ENCODE measurements at places on chromosomes 12 and 14.

DNA sequence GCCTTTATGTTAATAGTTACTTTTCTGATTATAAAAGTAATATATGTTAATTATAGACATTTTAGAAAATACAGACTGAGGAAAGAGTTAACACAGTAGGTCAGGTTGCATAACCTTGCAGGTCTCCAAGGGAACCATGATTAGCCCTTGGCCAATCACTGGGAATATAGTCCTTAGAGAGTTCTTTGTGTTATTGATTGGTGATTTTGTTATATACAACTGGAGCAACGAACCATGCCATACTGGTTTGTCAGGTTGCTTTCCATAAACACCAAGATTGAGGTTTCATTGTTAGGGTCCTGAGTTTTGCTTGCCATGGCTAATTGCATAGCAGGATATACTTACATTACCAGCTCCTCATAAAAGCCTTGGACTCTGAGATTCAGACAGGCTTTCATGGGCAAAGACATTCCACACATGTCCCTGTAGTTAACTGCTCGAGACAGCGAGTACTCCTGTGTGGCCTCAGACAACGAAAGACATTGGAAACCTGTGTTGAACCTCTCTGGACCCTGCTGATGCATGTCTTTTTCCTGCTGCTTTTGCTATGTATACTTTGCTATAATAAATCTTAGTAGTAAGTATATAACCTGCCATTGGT lies 33.7 kb downstream of the MAPK1IP1L start:
- no peak for DNase-seq

DNA sequence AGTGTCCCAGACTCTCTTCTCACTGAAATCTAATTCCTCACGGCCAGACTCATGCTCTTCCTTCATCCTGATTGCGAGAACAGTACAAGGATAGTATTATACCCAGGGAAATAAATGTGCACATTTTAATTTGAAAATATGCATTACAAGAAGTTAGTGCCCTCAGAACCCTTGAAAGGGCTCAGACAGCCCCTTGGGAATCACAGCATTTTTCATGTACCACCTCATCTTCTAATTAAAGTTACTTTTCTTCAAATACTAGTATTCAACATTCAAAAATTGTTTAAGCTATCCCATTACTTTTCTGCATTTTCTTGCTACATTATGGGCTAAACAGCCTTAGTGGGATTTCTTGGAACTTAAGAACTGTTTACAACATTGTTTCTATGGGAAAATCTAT lies 1.7 kb upstream of the APPL2 start:
- no peak for DNase-seq

- no peak for DNase-seq
Observed at GRCh38 chr12:50107416-50108268, 3.8 kb downstream of the GPD1 start.

DNA sequence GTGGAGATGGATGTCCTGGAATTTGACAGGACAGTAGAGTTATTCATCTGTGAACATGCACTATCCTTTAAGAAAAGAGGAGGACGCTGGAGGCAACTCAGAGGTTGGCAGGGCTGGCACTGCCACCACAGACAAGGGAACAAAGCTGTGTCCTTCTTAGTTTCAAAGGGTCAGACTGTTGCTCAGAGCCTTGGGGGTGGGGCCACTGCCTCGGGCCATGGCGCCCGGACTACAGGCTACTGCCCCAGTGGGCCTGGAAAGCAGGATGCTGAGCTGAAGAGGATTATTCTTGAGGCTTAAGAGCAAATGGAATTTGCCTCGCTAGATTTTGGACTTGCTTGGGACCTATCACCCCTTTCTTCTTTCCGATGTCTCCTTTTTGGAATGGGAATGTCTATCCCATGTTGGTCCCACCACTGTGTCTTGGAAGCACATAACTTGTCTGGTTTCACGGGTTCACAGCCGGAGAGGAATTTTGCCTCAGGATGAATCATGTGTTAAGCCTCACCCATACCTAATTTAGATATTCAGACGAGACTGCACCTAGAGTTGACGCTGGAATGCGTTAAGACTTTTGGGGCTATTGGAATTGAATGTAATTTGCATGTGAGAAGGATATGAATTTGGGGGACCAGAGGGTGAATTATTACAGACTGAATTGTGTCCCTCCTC lies 114.8 kb upstream of the RFLNA start:
- DNase-seq: no peak

GRCh38 chr12:127172861-127173260 lies 1094.1 kb upstream of the TMEM132C start:
- no peak for DNase-seq

DNA sequence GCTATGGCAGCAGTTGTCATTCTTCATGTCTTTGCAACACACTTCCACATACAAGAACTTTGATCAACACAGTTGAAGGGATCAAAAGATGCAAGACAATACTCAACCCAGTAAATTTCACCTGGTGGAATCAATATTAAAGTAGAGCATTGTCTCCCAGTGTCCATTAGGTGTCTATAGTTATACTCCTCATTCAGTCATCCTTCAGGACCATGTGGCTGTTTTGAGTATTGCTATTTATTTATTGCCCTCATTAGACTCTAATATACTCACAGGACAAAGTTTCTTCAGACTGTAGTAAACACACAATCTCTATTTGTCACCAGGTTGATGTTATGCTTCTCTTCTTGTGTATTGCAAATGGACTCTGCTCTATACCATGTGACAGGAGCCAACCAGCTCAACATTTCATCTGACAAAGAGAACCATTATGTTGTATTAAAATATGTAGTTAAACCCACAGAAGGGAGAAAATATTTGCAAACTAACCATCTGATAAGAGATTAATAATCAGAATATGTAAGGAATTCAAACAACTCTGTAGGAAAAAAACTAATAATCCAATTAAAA lies 146.6 kb downstream of the TGFB3 start:
- DNase-seq: no peak

- peak; percentile 82 for DNase-seq
Observed at GRCh38 chr14:99755629-99756603, 37.3 kb upstream of the EML1 start.

GRCh38 chr12:108602209-108602705 lies 4.4 kb upstream of the TMEM119 start:
- DNase-seq: no peak

DNA sequence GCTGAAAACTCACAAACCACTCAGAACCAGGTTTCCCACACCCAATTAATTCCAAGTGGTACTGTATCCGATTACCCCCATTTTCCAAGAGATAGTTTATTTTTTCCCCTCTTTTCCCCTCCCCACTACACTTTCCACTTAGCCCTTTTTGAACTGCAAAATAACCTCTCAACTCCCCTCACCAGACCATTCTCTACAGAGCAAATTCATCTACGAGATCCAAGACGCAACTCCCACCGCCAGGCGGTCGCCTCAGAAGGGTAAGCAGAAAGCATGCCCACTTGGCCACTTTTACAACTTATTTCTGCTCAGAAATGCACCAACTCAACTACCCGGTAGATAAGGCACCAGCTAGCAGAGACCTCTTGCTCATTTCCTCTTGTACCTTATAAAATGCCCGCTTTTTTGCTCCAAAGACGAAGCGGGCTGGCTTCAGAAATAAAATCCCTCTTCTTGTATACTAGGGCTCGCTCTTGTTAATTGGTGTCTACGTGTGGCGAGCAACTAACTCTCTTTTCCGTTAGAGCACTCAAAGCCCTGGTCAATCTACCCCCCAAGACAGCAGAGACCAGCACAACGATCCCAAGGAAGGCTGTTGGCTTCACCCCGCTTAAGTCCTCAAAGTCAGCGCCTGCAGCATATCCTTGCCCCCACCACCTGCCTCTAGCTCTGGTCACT lies 910 bp upstream of the SRP54 start:
- DNase-seq: peak; percentile 6

DNA sequence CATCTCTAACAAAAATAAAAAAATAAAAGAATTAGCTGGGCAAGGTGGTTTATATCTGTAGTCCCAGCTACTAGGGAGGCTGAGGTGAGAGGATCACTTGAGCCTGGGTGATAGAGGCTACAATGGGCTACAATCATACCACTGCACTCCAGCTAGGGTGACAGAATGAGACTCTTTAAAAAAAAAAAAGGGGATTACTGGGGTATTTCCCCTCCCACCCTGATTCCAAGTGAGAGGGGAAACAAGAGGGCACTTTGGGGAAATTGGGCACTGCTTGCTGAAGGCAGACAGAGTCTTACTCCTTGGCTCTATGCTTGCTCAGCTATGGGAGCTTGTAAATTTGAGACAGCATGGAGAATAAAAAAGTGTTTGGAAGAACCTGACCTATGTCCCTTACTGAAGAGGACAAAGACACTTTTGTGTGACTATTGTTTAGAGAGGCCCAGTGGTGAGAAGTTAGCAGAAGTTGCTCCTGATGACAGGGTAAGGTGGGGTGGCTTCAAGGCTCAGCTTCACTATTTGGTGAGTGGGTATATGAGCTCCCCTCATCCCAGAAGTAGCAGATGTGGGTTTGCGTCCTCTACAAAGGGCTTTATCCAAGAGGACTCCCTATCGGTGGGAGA lies 44.0 kb downstream of the KLRG1 start:
- DNase-seq: no peak

DNA sequence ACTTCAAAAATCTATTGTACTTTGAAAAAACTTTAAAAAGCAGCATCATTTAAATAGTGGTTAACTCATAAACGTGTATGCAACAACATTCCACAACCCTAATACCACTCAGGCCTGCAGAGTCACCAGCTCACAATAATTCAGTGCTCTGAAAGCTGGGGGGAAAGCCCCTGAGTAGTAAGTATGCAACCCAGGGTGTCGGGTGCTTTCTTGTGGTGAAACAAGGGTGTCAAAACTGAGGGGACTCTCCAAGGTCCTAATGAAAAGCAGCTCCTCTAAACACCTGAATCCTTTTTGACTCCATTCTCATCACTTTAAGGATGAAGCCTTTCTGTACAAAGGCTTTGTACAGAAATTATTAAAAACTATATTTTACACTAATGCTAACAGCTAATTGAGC lies 33.7 kb downstream of the FGFR1OP2 start:
- DNase-seq: no peak
